NCI-H2081 (cell line): ENCODE measurements at places on chromosomes 11 and 22.

GRCh38 chr11:122076512-122077120, 39.4 kb downstream of the BLID start:
- no peak for DNase-seq

DNA sequence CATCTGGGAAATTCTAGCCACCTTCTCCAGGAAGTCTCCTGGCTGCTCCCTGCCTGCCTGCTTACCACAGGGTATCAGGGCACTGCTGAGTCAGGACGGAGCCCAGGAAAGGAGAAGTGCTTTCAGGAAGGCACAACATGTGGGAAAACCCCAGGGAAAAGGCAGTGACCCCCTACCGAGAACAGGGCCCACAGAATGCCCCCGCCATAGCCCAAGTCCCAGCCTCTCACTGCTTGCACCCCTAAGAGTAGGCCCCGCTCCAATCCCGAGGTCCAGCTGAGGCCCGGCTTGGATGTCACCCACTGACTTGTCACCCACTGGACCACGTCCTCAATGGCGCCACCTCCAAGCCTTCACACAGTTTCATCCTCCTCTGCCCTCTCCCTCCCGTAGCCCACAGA, 34.1 kb downstream of the ARAP1 start:
- DNase-seq: no peak

GRCh38 chr11:11816511-11817314, 25.1 kb upstream of the USP47 start:
- no peak for DNase-seq

- peak; percentile 34 for DNase-seq
Observed at GRCh38 chr22:43848366-43849171, 13.7 kb downstream of the SULT4A1 start.

DNA sequence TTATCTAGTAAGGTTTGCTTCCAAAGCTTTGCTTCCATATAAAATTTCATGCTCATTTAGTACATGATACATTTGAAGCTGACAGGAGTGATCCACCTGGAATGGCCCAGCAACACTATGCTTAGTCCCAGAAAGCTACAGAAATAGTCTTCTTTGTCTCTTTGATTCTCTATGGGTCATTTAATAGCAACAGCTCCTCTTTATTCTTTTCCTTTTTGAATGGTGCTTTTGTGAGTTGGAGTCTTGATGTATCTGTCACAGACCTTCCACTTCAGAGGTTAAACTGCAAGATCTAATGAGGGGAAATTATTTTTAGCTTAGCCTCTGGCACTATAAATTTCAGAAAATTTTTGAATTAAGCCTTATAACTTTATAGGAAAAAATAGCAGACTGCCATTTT, 509.5 kb downstream of the KCNA4 start:
- DNase-seq: no peak

- peak; percentile 79 for DNase-seq
Observed at GRCh38 chr11:110305169-110306018, 9.0 kb upstream of the RDX start.

GRCh38 chr11:61964058-61964665, 3.3 kb downstream of the FTH1 start:
- no peak for DNase-seq

GRCh38 chr22:31289344-31289743, 2.9 kb downstream of the PIK3IP1 start:
- DNase-seq: peak; percentile 57

DNA sequence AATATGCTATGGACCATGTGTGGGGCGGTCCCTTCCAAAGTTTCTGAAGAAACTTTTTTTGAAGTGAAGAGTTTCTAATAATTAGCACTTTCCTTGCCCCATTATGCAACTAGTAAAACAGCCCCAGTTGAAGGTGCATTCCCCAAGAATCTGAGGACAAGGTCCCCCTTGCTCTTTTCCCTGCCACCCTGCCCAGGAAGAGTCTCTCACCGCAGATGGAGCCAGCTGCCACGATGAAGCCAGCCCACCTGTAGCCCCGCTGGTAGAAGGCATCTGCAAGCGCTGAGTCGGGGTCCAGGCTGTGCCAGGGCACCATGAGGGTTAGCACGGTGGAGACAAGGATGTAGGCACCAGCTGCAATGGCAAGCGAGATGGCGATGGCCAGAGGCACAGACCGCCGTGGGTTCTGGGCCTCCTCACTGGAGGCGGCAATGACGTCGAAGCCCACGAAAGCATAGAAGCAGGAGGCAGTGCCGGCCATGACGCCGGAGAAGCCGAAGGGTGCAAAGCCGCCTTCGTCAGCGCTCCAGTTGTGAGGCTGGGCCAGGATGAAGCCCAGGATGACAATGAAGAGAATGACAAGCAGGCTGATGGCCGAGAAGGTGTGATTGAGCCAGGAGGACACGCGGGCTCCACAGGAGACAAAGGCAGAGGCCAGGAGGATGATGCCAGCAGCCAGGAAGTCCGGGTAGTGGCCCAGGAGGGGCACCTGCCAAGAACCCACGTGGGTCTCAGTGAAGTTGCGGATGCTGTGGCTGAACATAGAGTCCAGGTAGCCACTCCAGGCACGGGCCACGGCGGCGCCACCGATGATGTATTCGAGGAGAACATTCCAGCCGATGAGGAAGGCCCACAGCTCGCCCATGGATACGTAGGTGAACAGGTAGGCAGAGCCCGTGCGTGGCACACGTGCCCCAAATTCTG, 1.5 kb downstream of the SLC7A4 start:
- DNase-seq: no peak

DNA sequence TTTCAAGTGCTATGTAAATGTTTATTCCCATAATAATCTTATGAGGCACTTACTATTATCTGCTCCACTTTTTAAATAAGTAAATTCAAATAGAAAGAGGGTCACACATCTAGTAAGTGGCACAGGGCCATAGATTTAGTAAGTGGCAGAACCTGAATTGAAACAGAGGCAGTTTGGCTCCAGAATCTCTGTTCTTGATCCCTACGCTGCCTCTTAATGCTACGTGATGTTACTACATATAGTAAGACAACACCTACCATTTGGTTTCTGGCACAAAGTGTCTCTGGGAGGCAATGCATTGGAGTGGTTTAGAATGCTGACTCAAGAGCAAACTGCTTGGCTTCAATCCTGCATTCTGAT, 1018.3 kb downstream of the DLG2 start:
- DNase-seq: no peak

- no peak for DNase-seq
Observed at GRCh38 chr11:69298267-69299022, 4.5 kb downstream of the MYEOV start.

GRCh38 chr11:43632181-43632580, 48.4 kb upstream of the HSD17B12 start:
- no peak for DNase-seq

- DNase-seq: no peak
Observed at GRCh38 chr11:12430954-12431595, 53.7 kb downstream of the PARVA start.

DNA sequence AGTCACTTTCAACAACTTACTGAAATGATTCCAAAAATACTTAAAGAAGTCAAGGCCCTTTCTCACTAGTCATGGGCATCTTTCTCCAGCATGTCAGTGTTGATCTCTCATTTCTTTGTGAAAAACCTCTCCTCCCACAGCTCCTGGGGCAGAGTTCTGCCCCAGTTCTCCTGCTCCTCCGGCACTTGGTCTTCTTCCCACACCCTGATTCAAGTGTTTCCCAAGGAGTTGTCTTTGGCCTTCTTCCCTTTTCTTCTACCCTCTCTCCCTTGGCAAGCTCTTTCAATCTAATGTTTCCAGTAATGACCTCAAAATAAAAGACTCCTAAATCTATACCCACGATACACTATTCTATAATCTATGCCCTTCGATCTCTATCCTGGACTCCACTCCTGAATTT, 42.1 kb upstream of the CCDC34 start:
- DNase-seq: no peak
